ENCODE measurements at places on chromosomes 12 and 14.
A peak's percentile ranks its signal among the peaks of the same experiment; 100 is the strongest.

- no peak for DNase-seq
Measured at GRCh38 chr12:66127650-66128049, 2.9 kb downstream of the LLPH start.

- peak; percentile 37 for DNase-seq
Measured at GRCh38 chr12:119020406-119021360, 39.3 kb downstream of the SRRM4 start.

DNA sequence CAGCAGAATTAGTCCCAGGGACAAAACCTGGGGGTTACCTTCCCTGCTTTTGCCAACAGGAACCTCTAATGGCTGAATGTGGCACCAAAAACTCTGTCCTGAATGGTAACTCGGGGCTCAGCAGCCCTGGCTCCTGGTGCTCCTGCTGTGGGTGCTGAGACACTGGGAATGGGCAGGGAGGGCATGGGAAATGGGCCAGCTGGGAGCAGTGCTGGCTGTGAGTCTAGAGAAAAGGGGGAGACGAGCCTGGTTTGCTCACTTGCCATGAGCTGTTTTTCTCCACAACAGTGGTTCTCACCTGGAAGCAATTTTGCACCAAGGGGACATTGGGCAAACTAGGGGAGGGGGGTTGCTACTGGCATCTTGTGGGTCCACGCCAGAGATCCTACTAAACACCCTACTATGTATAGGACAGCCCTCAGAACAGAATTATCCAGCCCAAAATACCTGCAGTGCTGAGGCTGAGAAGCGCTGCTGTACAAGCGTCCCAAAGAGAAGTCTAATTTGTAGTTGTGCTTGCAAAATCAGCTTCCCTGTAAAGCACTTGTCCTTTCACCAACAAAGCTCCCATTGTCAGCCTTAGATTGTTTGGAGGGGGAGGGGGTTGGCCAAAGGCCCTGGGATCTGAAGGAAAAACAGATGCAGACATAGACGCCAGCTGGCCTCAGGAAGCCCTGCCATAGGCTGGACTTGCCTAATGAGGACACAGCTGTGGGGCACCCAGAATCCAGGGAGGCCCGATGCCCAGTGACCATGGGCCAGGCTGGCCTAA is 3.6 kb downstream of the LRRC74A start:
- DNase-seq: no peak

DNA sequence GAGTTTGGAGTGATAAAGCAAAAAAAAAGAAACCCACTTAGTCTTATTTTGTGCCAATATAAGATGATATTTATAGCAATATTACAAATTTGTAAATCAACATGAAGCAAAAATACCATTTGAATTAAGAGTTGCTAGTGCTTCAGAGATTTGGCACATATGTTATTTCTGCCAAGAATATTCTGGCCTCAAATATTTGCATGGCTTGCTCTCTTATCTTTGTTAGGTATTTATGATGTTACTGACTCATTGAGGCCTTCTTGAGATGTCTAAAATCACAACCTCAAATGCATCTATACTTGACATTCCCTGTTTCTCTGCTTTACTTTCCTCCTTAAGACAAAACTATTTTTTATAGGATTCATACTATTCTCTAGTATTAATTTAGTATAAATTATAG is 301.5 kb downstream of the NELL2 start:
- DNase-seq: no peak

DNA sequence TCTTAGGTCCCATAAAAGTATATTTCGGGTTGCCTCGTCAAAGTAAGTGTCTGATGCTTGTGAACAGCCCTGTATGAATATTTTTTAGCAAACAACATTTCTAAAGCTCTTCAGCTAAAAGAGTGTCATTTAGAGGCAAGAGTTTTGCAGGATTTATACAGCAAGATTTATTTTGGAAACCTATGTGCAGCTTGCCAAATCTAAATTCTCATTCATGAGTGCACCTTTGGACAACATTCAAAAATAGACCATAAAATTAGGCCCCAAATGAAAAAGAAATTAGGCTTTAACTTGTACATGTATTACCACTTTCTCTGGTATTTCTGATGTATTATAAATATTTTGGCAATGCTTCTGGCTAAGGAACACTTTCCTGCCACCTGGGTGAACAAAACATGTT is 224.4 kb upstream of the PDZRN4 start:
- DNase-seq: no peak

- no peak for DNase-seq
Measured at GRCh38 chr12:56087220-56087619, 7.3 kb downstream of the ERBB3 start.

DNA sequence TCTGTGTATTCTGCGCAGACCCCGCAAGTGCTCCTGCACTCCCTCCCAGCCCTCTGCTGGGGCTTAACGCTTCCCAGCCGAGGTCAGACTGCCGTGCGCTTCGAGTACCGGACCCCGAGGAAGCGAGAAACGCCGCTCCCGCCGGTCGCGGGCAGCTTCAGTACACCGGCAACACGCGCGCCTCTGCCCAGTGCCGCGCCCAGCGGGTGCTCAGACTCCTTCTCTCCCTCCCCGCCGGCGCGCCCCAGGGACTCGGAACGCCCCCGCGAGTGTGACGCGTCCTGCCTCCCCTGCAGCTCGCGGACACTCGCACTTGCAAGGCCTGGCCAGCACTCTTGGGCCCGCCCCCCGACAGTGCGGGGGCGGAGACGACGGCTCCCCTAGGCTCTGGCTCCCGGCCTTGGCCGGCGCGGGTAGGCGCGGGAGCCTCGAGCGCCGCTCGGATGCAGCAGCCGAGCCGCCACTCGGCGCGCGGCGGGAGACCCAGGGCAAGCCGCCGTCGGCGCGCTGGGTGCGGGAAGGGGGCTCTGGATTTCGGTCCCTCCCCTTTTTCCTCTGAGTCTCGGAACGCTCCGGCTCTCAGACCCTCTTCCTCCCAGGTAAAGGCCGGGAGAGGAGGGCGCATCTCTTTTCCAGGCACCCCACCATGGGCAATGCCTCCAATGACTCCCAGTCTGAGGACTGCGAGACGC is at the start of gene PTGER2:
TSS of gene PTGER2 (plus strand) at position 410 of the 692 bp plus-strand sequence. CDS start at position 647, 237 bp downstream.
- DNase-seq: peak; percentile 53

GRCh38 chr14:96191841-96192462 is 12.7 kb upstream of the BDKRB2 start:
- DNase-seq: no peak

GRCh38 chr14:21642683-21643082 is 7.9 kb upstream of the OR10G2 start:
- no peak for DNase-seq

- DNase-seq: no peak
Measured at GRCh38 chr12:20142316-20142715, 226.0 kb upstream of the PDE3A start.

- no peak for DNase-seq
Measured at GRCh38 chr12:90987101-90987500, 17.7 kb downstream of the EPYC start.

- DNase-seq: no peak
Measured at GRCh38 chr14:61188978-61189808, 91.9 kb downstream of the TMEM30B start.

GRCh38 chr12:18171571-18171970 is 81.6 kb upstream of the RERGL start:
- DNase-seq: no peak

DNA sequence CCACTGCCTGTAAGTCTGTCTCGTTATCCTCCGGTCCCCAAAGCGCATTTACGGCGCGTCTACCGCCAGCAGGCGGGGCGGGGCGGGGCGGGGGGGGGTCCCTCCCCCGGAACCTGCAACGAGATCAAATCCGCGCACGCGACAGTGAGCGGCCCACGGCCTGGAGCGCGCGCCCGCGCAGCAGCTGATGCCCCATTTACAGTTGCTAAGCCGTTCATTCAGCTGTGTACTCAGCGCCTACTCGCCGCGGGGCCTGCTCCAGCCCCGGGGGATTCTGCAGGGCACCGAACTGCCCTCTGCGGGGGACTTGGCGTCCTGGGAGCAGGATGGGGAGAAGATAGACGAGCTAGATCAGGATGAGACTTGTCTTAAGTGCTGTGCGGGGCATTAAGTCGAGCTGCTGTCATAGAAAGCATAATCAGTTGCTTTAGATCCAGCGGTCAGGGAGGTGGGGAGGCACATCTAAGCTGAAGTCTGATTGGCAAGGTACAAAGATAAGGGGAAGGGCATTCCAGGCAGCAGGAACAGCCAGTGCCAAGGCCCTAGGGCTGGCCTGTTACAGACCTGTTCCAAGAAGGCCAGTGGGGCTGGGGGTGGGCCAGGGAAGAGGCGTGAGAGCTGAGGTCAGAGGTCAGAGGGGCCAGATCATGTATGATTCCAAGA is 1.4 kb upstream of the CCDC85C start:
- DNase-seq: peak; percentile 56

- no peak for DNase-seq
Measured at GRCh38 chr12:115798309-115798917, 479.1 kb downstream of the MED13L start.

- no peak for DNase-seq
Measured at GRCh38 chr12:114671443-114672411, 12.2 kb downstream of the TBX3 start.

DNA sequence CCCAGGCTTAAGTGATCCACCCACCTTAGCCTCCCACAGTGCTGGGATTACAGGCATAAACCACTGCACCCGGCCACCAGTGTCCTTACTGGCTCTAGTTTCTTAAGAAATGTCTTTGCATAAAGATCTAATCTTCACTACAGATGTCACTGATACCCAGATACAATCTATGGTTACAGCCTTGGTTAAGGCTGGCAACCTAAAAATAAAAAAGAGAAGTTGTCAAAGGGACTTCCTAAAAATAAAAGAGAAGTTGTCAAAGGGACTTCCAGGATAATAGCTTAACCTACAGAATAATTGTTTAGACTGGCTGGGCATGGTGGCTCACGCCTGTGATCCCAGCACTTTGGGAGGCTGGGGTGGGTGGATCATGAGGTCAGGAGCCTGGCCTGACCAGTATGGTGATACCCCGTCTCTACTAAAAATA is 27.6 kb downstream of the ETFBKMT start:
- peak; percentile 95 for DNase-seq

DNA sequence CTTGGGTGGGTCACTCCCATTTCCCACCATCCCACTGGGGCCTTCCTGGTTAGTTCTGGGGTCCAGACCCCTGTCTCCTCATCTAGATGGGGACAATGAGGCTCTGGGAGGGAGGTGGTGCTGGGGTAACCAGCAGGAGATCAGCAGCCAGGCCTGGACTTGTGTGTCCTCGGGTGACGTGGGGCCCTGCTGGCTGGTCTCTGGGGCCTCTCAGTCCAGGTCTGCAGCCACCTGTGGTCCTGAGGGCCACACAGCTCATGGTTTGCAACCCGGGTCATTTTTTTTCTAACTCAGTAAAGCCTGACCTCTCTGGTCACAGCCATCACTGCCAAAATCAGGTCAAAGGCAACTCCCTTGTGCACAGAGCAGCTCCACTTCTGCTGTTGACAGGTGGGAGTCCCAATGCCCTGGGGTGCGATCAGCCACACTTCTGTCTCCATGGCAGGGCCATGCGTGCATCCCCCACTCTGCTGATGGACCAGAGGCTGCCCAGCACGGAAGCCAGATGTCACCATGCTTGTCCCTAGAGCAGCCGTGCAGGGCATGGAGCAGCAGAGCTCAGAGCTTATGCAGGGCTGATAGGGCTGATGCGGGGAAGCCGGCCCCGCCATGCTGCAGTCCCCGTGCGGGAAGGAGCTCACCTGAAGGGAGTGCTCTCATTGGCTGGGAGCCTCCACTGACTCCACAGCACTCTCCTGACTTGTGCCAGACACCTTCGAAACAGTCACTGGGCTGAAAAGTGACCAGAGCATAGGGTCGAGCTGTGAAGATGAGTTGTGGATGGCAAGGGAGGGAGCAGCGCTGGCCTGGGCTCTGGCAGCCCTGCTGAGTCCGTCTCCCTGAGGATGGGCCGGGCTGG is 250.9 kb downstream of the ADGRD1 start:
- DNase-seq: no peak

DNA sequence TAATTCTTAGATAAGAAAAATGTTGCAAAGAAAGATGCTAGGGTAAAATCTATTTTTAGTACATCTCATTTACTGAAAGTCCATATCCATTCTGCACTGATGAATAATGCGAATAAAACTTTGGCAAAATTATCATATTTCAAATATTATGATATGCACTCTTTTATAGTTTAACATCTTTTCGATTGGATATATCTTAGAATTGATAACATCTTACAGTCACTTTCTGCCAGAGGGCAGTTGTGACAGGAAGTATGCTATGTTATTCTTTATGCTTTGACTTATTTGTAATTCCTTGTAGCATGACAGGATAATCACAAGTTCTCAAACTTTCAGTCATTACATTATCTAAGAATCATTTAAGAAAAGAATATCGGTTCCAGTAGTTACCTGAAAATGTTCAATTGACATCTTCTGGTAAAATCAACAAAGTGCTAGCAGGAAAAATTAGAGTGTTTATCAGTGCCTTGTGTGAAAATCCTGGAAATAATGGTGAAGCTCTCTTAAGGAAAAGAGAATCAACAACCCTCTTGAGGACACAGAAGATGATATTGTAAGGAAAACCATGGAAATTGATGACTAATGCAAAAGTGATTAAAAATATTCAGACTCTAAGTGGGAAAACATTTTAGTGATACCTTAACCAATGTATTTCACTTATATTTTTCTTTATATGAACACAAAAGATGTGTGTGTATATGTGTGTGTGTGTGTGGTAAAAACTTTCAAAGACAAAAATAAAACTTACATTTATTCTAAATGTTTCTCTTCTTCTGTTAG is 95.5 kb downstream of the SLC6A15 start:
- DNase-seq: no peak

DNA sequence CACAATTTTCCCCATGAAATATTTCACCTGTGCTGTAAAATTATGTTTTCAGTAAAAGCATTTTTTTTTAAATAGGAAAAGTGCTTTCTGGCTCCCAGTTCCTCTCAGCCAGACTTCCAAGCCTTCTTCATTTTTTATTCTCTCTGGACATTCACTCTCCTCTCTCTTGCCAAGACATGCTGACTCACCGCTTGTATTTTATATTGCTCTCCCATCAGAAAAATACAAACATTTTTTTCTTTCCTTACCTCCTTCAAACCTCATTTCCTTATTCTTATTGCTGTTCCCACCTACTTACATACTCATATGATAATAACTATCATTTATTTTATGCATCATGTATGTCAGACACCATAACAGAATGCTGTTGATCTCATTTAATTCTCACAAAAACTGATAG is 37.7 kb upstream of the ZNF641 start:
- no peak for DNase-seq

- no peak for DNase-seq
Measured at GRCh38 chr14:85852906-85853305, 323.0 kb downstream of the FLRT2 start.

DNA sequence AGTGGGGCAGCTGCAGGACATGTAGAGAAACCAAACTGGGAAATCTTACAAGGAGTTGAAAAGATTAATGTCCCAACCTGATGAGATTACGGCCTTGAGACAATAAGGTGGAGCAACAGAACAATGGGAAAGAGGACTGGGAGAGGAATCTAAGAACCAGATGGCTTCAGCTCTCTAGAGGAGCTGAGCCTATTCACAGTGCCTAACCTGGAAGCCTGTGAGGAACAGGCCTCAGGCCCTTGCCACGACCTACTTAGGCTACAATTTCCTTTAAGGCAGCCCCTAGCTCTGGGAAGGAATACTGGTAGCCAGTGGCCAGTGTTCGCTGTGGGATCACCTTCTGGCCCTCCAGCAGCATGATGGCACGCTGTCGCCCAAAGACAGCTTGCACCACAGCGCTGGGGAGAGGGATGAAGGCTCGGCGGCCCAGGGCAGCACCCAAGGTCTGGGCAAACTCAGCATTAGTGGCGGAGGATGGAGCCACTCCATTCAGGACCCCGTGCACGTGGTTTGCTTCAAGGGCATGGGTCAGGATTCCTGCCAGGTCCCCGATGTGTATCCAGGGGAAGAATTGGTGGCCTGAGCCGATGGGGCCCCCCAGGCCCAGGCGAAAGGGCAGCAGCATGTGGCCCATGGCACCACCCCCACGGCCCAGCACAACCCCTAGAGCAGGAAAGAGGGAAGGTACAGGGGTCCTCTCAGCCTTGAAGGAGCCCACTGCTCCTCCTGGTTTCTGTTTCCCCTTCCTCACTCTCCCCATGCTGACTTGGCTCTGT is 2.6 kb downstream of the SDR39U1 start:
- DNase-seq: no peak
